ENCODE measurements at places on chromosomes 16 and 17.

GRCh38 chr16:87559945-87560344 is 42.4 kb upstream of the JPH3 start:
- no peak for DNase-seq

- no peak for DNase-seq
These were observed 6.0 kb downstream of the OSGIN1 start for GRCh38 chr16:83958846-83959565.

DNA sequence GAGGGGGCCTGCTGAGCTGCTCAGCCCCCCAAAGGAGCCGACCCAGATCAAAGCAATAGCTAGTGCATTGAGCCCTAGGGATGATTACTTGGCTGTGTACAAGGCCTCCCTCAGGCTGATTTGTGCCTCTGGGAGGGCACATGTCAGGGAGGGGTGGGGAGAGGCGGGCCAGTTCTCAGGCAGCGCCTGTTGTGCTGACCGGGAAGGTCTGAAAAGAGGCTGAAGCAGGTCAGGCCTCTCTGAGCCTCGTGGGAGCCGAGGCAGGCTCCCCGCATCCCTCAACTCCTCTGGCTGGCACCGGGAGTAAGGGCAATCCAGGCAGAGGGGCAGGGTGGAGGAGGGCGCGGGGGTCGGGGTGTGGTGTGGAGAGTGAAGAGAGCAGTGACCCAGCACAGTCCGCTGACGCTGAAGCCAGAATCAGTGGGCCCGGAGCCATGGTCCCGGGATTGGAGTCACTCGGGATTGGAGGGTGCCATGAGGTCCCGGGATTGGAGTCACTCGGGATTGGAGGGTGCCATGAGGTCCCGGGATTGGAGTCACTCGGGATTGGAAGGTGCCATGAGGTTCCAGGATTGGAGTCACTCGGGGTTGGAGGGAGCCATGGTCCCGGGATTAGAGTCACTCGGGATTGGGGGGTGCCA is 3.0 kb downstream of the DCXR start:
- no peak for DNase-seq

DNA sequence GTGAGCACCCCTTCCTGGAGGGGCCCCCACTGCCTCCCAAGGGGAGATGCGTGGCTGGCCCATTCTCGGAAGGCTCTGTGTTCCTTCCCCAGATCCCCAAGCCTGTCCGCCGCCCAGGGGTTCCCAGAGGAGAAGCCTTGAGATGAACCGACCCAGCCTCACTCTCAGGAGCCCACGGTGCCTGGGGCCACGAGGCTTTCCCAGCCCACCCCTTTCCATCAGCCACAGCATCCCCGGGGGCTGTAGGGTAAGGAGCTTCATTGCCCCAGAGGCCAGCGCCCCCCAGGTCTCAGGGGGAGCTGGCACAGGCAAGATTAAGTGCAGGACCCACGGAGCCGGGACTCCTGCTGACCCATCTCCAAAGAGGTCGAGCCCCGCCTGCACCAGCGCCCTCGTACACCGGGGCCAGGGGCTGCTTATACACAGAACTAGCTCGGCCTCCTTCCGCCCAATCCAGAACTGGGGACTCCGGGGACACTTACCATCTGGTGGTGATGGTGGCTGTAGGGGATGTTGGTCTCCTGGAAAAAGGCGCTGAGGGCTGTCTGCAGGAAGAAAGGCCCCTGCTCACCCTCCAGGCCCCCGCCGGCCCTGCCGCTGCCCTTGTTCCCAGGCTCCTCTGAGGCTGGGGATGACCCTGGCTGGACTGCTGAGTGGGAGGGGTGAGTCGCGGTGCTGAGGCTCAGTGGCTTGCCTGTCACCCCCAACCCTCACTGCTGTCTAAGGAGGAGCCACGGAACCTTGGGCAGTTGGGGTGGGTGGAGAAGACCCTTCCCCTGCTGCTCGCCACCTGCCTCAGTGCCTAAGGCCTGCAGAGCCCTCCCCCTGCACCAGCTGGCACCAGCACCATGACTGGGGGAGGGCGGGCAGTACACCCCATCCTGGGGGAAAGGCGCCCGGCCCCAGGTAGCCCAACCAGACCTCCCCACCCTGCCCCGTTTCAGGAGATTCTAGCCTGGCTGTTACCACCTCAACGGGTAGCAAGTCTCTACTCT is 4.4 kb downstream of the UBALD1 start:
- no peak for DNase-seq

GRCh38 chr16:78216166-78216745 is 116.8 kb downstream of the WWOX start:
- no peak for DNase-seq

DNA sequence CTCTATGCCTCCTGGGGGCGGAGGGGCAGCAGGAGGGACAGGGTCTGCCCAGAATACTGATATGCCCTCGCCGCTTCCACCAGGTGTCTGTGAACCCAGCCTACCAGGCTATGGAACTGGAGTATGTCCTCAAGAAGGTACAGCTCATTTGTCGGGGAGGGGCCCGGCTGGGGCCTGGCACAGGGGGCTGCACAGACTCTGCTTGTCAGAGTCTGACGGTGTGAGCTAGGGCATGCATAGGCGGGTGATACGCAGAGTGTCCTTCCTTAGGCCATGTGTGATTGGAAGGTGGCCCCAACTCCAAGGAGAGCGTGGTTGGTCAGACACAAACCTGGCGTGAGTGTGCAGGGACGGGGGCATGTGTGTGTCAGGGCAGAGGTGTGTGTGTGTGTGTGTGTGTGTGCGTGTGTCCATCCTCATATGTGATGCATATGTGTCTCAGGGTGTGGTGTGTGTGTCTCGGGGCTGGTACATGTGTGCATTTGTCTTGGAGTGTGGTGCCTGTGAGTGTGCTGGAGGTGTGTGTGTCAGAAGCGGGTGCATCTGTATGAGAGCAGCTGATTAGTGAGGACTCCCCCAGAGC is 7.0 kb downstream of the CHAD start:
- DNase-seq, result no peak

DNA sequence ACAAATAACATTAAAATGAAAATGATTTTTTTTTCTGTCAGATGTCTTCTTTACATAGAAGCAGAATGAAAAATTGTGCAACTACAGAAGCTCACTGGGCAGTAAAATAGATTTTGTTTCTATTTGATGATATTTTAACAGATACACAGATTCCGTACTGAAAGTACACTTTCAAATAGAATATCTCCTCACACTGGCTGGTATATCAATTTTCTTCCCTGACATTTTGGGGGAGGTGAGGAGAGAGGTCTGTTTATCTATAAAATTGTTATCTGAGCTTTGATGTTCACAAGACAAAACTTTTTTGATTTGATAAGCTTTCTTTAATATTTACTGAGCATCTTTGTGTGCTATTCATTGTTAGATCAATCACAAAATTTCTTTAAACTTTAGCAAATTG is 124.3 kb upstream of the NACA2 start:
- DNase-seq, result no peak

DNA sequence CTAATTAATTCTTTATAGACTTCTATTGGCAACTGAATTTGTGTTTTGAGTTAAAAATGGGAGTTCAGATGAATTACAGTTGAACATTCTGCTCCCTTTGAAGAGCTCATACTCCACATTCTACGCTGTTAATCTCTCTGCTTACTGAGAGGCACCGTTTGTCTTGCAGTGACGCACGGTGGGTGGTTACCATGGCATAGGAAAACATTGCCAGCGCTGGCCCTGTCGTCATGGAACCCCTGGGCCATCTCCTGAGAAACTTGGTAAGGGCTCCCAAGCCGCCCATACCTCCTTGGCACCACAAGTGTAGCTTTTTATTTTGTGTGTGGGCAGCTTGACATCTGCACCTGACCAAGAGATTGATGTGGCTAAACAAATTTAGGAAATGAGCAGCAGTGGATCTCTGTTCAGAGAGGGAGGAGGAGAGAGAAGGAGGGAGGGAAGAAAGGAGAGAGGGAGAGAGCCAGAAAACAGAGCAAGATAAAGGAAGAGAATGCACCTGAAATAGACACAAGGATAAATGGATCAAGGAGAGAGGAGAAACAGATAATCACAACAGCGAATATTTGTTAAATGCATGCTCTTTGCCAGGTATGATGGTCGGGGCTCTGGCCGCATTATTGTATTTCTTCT is 398.5 kb downstream of the HAPSTR1 start:
- DNase-seq, result no peak

Data from activated CD4-positive, alpha-beta T cell treated with anti-CD3 and anti-CD28 coated beads, Interleukin-2, amount 50 U/mL, for 4 hours (primary cell).